NK-92 treated with Interleukin-12 subunit alpha and Interleukin-12 subunit beta, amount 100 ng/mL, for 24 hours (cell line): ENCODE measurements at places on chromosomes 6 and 20.

- no peak for DNase-seq
These were observed 30.6 kb upstream of the LMBRD1 start for GRCh38 chr6:69827276-69827893.

- no peak for DNase-seq
These were observed 243.3 kb downstream of the ERMARD start for GRCh38 chr6:169994739-169995138.

GRCh38 chr6:7615611-7616383 lies 25.8 kb downstream of the SNRNP48 start:
- DNase-seq = no peak

- DNase-seq = no peak
These were observed 69.3 kb upstream of the SRSF6 start for GRCh38 chr20:43388268-43389002.

GRCh38 chr6:18362058-18362561 lies 25.0 kb upstream of the RNF144B start:
- no peak for DNase-seq

DNA sequence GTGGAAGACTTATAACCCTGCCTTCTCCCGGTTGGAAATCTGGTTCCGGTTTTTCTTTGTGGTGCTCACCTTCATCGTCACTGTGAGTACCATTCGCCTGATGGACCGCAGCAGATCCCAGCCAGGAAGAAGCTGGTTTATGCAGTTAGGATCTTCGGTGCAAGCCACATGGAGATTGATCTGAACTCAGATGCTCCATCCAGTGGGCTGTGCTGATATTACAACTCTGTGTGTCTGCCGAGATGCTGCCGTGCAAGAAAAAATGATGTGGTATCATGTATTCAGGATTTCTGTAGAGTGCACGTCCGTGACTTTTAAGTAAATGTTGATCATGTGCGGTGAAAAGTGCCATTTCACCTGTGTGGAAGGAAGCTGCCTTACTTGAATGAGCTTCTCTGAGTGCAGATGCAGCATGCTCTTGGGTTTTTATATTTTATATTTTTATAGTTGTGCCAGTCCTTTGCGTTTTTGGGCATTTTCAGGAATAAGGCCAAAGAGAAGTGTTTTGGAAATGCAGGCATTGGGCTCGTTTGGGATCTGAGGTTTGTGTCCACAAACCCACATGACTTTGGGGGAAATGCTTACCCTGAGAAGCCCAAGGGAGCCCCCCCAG lies 39.2 kb downstream of the DYNLT1 start:
- no peak for DNase-seq

GRCh38 chr20:2104236-2104635 lies 2.6 kb downstream of the STK35 start:
- no peak for DNase-seq

- no peak for DNase-seq
These were observed 3.3 kb downstream of the ZSWIM3 start for GRCh38 chr20:45860560-45861220.

- DNase-seq = no peak
These were observed 2.7 kb downstream of the KCNB1 start for GRCh38 chr20:49479785-49480184.

GRCh38 chr20:4545526-4545925 lies 176.2 kb upstream of the PRND start:
- no peak for DNase-seq

- no peak for DNase-seq
These were observed 30.6 kb upstream of the ZBTB24 start for GRCh38 chr6:109513571-109514071.

GRCh38 chr6:149064001-149064659 lies 253.4 kb upstream of the TAB2 start:
- DNase-seq = no peak

- DNase-seq = no peak
These were observed 141.1 kb downstream of the BMP5 start for GRCh38 chr6:55734256-55734655.

GRCh38 chr20:3407040-3407770 lies at the start of gene DNAAF9:
Gene DNAAF9, minus strand, starts transcription at chr20:3407669. Its CDS starts 112 bp downstream, at chr20:3407557.
- DNase-seq = no peak

- DNase-seq = no peak
These were observed 91.1 kb upstream of the PMEPA1 start for GRCh38 chr20:57800791-57801430.

GRCh38 chr6:38057994-38058393 lies 238.5 kb downstream of the ZFAND3 start:
- no peak for DNase-seq

- DNase-seq = no peak
These were observed 31.2 kb downstream of the SNAI1 start for GRCh38 chr20:50013976-50014375.

DNA sequence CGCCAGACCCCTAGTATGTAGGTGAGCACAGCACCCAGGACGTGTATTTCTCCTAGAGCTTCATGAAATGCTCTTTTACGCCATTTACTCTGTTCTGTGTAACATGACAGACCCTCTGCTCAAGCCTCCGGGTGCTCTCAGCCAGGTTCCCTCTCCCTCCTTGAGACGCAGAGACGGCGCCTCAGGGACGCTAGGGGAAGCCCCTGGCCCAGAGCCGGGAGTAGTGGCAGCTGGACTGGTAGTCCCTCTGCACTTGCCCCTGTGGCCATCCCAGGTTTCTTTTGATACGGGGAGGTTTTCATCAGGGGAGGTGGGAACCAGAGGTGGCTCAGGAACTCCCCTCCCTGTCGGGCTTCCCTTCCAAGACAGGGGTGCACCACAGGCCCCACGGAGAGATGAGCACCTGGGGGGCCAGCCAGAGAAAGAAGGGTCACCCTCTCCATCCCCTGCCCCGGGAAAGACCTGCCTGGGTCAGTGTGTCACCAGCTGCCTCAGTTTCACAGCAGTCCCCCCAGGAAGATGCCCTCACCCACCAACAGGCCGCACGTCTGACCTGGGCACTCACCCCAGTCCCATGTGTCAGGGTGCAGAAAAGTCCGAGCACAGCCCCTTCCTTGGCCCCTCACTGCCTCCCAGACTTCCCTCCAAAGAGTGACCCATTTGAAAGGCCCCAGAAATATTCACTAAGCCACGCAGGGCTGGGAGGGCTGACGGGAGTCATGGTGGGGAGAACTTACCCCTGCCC lies 58.1 kb upstream of the AFDN start:
- no peak for DNase-seq

DNA sequence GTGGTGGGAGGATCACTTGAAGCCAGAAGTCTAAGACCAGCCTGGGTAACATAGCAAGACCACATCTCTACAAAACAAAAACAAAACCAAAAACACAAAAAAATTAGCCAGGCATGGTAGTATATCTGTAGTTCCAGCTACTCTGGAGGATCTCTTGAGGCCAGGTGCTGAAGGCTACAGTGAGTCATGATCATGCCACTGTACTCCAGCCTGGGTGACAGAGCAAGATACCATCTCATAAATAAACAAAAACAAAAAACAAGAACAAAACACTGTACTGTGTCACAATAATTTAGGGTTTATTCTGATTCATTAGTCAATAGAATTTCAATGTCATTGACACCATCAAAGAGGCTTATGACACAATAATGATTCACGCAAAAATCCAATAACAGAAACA lies 1121.7 kb upstream of the MAP3K7 start:
- no peak for DNase-seq

- DNase-seq = no peak
These were observed 75.9 kb upstream of the PMEPA1 start for GRCh38 chr20:57785720-57786119.

- no peak for DNase-seq
These were observed 196.2 kb downstream of the KHDRBS2 start for GRCh38 chr6:62089781-62090180.

DNA sequence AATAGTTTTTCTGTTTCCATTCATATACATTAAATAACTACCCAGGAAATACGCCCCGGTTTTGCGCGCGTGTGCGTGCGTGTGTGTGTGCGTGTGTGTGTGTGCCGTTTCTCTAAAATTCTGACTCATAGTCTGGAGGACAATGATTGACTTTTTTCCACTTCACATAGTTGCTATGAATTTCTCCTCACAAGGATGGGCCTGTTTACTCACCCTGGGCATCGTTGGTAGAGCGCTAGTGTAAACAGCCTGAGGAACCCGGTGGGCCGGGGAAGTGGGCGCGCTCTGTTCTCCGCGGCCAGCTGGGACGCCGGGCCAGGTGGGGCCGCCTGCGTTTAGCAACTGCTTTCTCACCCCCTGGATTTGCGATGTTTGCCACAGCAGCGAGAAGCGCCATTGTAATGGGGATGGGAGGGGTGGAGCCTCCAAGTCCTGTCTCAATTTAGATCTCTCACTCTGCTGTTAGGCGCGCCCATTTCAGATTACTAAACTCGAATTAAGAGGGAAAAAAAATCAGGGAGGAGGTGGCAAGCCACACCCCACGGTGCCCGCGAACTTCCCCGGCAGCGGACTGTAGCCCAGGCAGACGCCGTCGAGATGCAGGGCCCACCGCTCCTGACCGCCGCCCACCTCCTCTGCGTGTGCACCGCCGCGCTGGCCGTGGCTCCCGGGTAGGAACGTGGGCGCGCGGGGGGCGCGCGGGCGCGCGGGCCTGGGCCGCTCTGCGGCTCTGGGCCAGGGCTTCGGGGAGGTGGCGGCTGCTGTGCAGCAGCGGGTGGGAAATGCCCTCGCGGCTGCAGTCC lies at the start of gene CD109:
TSS of gene CD109 (plus strand) at position 585 of the 803 bp plus-strand sequence. CDS start at position 598, 13 bp downstream.
- DNase-seq = no peak

- no peak for DNase-seq
These were observed 56.5 kb downstream of the SCML4 start for GRCh38 chr6:107767637-107768036.

DNA sequence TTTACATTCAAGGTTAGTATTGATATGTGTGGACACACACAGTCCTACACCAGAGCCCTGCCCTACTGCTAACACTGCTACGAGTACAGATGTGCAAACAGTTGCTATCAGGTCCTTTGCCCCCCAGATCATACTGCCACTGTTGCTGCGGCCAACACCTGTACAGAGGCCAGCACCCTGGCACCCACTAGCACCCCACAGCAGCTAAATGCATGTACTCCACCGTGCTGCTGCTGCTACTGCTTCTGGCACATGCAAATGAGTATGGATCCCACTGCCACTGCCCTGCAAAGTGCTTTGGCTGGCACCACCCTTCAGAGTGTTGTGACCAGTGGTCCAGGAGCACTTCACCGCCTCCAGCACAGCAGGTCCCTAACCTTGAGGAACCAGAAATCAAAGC lies 621.9 kb downstream of the GRIK2 start:
- no peak for DNase-seq

DNA sequence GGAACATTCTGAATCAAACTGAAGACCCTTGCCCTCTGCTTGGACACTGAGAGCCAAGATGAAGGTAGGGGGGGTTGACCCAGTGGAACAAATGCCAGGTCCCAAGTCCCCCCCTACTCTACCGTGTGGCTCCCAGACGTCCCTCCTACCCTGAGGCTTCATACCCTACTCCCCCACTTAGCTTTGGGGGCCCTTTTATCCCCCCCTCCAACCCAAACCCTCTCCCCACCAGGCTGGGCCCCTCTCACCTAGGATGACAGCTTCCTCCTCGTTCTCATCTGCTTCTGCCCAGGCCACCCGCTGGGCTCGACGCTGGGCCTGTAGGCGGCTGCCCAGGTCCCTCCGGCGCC lies 1.5 kb downstream of the DDRGK1 start:
- no peak for DNase-seq

- no peak for DNase-seq
These were observed 2.9 kb upstream of the ARFGAP1 start for GRCh38 chr20:63269724-63270123.

DNA sequence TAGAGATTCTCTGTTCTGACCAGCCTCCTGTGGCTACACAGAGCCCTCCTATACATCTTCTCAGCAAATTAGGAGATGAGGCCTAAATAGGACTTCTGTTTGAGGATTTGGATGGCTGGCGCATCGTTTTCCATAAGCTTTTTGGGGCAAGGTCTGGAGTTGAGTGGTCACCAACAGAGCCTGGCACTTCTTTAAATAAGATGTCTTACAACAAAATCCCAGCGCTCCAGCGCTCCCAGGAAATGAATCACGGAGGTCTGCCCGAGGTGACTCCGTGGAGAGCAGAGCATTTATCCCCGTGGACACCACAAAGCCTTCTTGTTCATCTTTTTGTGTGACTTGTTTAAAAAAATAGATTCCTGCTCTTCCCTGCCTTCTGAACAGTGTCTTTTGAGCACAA lies 75.3 kb downstream of the GNAS-AS1 start:
- DNase-seq = no peak

- DNase-seq = no peak
These were observed 9.2 kb upstream of the SDCBP2 start for GRCh38 chr20:1338096-1338495.

DNA sequence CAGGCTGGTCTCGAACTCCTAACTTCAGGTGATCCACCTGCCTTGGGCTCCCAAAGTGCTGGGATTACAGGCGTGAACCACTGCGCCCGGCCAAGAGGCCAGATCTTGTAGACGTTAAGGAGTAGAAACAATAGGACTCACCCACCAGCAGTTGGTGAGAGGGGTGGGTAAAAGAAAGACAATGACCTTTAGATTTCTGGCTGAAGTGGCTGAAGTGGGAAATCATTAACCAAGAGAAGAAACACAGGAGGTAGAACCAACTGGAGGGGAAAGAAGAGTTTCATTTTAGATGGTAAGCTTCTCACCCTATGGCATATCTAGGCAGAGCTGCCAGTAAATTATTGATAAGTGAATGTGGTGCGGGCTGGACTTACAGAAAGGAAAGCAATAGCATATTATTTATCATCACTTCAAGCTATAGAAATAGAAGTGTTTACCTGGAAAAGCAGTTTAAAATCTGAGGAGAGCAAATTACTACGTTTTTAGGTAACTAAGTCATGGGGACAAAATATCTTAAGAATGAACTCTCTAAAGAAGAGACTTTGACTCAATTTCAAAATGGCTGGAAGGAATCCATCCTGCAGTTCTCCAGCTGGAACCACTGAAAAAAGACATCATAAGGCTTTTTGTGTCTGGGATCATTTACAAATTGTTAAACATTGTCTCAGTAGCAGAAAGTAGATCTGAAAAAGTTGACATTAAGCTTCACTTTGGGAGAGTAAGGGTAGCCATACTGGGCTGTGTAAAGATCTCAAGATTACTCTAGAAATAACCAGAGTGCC lies 109.6 kb downstream of the ALDH8A1 start:
- no peak for DNase-seq

DNA sequence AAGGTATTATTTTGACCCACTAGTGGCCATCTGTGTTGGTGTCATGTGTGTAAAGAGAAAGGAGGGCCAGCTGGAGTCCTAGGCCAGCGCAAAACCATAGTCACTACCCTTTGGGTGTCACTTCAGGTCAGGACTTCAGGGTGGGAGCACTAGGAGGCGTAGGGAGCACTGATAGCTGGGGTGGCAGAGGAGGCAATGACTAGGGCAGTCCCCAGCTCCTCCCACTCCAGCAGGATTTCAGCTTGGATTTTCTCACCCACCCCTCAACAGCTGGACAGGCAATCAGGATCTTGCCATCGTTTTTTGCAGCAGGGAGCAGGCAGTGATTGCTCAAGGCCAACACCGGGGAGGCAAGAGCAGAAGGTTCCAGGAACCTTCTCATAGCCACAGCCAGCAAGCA lies 4.2 kb upstream of the HLA-DOA start:
- DNase-seq = no peak

GRCh38 chr6:49333345-49334125 lies 129.5 kb downstream of the MMUT start:
- DNase-seq = no peak

GRCh38 chr6:122647765-122648164 lies 37.6 kb downstream of the PKIB start:
- no peak for DNase-seq
